ENCODE measurements at places on chromosomes 1 and 21.

DNA sequence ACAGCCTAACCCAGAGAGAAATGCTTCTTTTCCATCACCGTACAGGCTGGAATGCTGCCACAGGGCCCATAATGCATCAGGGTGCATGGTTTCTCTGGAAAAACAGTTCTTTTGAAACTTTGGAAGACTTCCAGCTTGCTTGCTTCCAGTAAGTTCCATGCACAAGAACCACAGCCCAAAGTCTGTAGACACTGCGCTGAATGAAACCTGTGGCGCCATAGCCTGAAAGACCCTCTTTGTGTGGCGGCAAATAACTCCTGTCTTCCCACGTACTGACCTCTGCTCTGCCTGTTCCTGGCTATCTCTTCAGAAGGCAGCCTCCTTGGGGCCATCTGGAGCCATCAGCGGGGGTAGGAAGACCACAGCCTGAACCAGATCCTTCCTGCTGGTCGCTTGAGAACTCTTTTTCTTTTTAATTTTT lies 15.1 kb downstream of the MIIP start:
- no peak for DNase-seq

DNA sequence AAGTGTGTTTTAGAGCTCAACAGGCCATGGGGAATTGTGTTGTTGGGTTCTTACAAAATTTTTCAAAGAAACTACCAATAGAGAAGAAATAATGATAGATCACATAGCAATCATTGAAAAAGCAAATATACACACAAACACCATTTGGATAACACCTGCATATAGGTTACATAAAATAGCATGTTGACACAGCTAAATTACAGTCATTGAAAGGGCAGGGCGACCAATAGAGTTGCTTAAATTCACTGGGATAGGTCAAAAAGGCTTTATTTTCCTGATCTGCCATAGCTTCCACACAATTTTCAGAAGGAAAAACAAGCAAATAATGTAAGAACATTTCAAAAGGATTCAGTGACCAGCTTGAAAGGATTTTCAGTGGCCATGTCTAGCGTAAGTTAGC lies 57.9 kb upstream of the FGGY start:
- no peak for DNase-seq

GRCh38 chr1:79259390-79260336 lies 253.1 kb upstream of the ADGRL4 start:
- DNase-seq = peak; percentile 75

GRCh38 chr1:26277261-26277661 lies 2.6 kb upstream of the SH3BGRL3 start:
- no peak for DNase-seq

GRCh38 chr1:17427696-17428660 lies 11.5 kb downstream of the RCC2 start:
- DNase-seq = no peak

DNA sequence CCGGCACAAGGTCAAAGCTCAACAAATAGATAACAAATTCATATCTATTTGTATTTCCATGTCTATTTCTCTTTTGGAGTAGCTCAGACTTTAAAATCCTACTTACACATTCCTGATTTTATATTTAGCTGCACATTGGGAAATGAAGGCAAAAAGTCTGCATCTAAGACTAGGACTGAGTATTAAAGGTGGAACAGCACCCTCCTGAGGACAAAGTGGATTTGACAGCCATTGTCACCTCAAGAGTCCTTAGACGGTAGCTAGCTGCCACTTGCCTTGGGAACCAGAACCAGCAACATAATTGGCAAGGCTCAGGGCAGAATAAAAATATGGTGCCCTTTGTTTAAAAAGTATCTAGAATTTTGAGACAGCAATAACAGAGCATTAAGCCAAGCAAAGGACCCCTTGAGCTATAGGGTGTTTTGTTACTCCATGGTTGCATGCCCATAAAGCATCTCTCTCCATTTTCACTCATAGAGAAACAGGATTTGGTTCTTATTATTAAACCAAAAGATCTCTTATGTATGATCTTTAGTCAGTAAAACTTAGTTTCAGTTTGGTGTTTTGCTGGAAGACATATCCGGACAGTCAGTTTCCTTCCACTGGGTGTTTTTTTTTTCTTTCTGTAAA lies 30.0 kb upstream of the SGIP1 start:
- DNase-seq = peak; percentile 81
